ENCODE measurements at places on chromosomes 3 and 15.

DNA sequence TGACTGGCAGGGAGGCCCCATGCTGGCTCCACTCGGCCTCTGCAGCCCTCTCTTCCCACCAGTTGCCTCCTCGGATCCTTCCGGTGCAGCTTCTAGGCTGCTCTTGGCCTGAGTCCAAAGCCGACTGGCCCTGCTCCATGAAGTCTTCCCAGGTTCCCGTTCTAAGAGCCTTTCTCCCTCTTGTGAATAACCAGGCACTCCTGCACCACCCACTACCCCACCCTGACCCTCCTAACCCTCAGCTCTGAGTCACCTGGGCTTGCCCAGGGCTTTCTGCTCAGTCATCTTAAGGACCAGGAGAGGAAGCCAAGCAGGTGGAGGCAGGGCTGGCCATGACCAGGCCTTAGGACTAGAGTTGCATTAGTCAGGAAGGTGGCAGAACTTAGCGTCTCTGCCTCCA is 28.1 kb upstream of the CNBP start:
- DNase-seq, result no peak

DNA sequence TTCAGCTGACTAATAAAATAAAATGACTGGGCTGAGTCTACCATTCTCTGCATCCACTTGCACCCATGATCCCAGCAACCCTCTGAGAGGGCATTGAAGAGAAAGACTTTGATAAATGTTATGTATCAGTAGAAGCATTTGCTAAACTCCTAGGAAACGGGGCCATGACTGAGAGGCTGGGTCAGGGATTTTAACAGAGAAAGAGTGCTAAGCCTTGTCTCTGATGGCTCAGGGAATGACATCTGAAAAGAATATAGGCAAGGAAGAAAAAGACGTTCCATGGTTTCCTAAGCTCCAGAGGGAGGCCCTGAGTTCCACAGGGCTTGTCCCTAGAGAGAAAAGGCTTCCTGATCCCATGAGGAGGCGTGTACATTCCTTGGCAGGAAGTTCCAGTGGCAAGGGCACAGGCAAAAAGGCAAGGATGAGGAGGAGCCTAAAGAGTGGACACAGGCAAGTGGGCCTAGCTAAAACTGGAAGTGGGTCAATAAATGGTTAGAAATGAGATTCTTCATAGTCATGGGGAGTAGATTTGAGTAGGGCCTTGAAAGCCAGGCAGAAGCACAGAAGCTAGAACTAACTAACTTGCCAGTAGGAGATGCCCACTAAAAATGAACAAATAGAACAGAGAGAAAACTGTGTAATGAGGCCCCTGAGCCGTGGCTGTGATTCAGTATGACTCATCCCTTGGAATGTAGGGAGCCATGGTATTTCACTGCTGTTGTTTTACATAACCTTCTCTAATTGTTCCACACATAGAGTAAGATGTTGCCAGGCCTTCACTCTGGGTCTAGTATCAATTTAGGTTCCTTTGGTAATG is 44.9 kb upstream of the MANF start:
- no peak for DNase-seq

- DNase-seq, result no peak
Measured at GRCh38 chr3:33105341-33105948, 8.4 kb upstream of the CRTAP start.

DNA sequence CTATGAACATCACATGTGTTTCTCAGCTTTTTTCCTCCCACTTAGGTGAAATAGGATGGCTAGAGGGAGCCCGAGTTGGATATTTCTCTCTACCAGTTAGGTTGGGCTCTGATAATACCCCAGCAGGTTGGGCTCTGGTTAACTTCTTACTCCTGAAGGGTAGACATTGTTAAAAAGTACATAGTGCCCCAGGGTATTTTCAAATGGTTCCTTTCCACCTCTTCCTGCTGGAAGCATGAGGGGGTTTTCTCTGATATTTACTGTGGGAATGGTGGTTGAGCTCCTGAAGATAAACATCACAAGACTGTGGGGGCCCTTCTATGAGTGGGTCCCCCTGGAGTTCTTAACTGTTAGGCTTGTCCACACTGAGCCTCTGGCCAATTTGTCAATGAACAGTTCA is 36.1 kb upstream of the SPESP1 start:
- DNase-seq, result no peak

GRCh38 chr3:99114565-99115291 is 213.2 kb upstream of the DCBLD2 start:
- no peak for DNase-seq

DNA sequence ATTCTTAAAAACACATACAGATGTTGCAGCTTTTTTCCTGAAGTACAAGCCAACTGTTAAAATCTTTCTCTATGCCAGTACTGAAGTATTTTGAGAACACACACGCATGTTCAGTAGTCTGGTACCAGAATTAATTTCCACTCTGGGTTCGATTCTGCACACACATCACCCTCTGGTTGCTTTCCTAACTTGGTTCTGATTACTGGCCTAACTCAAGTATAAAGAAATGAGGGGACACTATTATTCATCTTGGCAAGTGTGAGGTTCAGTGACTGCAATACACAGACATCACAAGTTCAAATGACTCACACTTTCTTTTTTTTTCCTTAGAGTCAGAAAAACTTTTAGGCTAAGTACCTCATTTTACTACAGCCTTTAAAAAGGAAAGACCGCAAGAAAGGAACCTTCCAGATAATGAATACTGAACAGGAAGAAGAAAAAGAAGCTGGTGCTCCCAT is 37.4 kb upstream of the LDHAL6B start:
- no peak for DNase-seq

DNA sequence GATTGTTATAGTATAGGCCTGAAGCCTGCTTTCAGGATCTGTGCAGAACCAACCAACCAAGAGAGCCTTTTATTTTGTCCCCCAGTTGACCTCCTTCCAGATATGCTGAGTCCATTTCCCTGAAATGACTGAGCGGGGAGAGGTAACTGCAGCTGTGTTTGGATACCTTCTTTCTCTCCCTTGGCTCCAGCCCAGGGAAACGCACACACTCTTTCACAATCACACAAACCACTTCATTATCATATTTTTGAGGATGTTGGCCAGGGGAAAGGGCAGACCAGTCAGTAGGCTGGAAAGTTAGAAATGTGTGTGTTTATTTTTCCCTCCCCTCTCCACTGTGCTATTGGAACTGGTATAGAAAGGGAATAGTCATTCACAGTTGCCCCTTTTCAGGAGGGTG is 417.7 kb upstream of the TBL1XR1 start:
- DNase-seq, result no peak

DNA sequence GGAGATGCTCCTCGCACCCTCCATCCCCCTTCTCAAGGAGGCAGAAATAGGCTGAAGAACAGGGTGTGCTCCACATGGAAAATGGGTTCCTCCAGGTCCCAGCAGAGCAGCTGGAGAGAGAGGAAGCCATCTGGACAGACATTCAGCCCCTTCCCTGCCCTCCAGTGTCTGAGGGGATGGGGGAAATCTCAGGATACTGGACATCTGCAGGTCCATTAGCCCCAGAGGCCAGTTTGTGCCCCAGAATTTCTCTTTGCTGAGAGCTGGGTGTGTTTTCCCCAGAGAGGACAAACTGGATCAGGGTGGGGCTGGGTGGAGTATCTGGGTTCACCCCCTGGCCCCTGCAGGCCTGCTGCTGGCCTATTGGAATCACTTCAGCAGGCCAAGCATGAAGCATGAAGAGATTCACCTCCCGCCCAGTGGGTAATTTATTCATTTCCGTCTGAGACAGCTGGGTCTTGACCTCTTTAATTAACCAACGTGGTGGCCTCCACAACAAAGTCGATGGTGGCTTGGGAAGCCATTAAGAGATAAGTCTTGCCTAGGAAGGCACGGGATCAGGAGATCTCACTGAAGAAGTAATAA is 4.6 kb downstream of the FAM3D start:
- no peak for DNase-seq

DNA sequence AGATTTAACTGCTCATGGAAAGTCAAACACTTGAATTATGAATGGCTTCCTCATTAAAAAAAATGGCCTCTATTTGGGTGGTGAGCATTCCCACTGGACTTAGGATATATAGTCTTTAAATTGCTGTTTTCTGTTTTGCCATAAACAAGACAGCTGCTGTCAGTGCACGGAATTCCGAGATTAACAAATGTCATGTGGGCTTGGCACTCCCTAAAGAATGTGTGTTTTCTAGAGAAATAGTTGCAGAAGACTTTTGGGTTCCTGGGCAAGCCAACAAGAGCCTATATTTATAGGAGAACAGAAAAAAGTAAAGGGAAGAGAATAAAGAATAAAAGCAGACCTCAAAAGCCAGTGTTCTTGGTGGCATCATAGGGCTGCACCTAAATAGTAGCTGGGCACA is 13.6 kb upstream of the TFG start:
- no peak for DNase-seq

DNA sequence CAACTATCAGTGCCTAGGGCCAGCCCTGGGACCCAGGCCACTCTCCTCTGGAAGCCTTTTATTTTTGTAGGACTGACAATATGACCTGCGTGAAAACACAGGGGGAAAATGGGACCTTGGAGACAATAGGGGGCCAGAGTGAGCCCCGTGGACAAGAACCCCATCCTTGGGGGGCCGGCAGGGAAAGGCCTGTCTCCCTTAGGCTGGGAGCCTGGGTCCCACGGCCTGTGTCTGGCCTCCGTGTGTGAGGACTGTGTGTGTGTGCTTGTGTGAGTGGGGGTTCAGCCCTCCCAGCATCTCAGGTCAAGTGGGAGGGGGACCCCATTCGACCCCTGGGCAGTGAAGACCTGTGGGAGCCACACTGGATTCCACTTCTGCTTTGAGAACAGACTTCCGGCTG is 53.3 kb downstream of the EXOG start:
- no peak for DNase-seq

- no peak for DNase-seq
Measured at GRCh38 chr3:173268781-173269180, 127.7 kb upstream of the SPATA16 start.

DNA sequence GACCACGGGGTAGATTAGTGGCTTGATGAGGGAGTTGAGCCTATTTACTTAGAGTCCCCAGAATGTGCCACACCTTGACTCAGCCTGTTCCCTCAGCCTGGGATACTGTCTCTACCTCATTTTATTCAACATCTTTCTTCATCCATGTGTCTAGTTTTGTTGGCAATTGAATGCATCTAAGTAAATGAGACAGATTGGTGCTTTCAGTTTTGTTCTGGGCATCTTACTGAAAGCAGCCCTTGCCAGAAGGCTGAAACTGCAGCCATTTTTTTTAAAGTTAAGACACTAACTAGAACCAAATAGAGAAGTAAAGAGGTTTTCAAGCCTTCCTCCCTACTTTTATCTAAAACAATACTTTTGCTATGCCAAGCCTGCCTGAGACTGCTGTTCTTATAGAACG is 246.8 kb downstream of the SLCO3A1 start:
- no peak for DNase-seq

- DNase-seq, result no peak
Measured at GRCh38 chr3:34956511-34956910, 682.8 kb upstream of the ARPP21 start.

- DNase-seq, result no peak
Measured at GRCh38 chr3:138257986-138258385, 70.9 kb downstream of the ARMC8 start.

DNA sequence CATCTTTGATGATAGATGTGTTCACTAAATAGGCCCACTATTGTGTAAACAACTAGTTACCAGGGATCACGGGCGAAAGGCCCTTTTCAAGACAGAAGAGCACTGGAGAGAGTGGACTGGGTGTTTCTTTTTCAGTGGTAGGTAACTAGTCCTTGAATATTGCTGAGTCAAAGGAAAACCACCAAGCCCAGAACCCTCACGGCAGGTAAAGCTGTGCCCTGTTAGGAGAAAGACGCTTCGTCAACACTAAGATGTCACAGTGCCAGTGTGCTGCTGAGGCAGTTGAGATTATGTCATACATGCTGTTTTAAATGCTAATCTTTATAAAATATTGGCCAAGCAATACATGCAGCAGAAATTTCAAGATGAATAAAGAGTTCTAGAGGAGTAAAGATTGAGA is 578.6 kb downstream of the PYDC2 start:
- DNase-seq, result no peak

- DNase-seq, result no peak
Measured at GRCh38 chr3:41364736-41365135, 165.4 kb downstream of the CTNNB1 start.

DNA sequence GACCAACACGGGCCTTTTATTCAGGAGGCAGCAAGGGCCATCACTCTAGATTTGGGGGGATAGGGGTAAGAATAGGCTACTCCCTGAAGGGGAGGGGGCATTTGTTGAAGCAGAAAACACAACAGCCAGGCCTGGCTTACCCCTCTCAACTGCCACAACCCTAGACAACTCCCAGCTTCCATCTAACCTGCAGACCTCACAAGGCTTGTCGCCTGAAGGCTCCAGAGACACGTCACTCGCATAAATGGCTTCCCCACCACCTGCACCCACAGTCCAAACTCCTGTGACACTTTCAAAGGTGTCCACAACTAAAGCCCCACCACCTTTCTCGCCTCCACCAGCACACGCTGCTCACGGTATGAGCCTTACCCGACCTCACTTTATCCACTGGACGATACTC is 14.9 kb downstream of the POLG start:
- no peak for DNase-seq

DNA sequence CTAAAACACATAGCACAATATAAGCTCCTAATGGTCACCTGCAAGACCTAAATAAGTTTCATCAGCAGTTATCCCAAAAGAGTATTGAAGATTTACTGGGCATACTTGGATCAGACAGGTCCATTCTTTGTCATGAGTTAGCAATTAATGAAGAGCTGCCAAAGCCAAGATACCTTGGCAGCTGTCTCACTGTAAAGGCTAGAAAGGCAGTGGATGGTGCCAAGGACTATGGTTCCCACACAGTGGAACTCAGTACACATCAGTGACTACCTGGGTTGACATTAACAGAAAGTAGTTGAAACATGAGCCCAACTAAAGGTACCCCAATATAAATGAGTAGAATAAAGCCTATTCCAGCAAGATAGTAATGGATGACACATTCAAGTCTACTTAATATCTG is 41.1 kb upstream of the TMCO5A start:
- DNase-seq, result no peak

- no peak for DNase-seq
Measured at GRCh38 chr3:130342821-130343661, 2.4 kb upstream of the COL6A5 start.

- DNase-seq, result no peak
Measured at GRCh38 chr15:58362262-58362922, 69.4 kb upstream of the LIPC start.

- no peak for DNase-seq
Measured at GRCh38 chr3:24526640-24527212, 32.1 kb upstream of the THRB start.

GRCh38 chr3:152346058-152346457 is 77.3 kb downstream of the MBNL1 start:
- DNase-seq, result no peak

DNA sequence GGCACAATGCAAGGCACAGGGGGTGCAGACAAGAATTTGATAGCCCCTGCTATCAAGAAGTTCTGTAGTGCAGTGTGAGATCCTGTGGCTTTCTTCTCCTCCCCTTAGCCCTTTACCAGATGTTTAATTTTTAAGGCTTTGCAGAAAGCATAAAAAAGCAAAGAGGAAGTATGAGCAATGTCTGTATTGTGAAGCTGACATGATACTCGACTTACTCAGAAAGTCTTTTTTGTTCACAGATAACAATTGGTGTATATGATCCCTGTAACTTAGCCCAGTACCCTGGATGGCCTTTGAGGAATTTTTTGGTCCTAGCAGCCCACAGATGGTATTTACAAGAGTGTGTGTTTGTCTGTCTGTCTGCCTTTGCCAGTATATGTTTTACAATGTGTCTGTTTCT is 58.9 kb downstream of the ATG7 start:
- no peak for DNase-seq

GRCh38 chr3:171429635-171430034 is 30.6 kb downstream of the TNIK start:
- no peak for DNase-seq

Measured in GM06990 (cell line).